ENCODE measurements at places on chromosomes 11 and 22. TPM values are rescaled to one million over a fixed set of nuclear protein-coding genes. Genes with fewer than 3 reads are reported as not detected.
A peak's percentile ranks its signal among the peaks of the same experiment; 100 is the strongest.

Gene PARVG
- 10.2 TPM for total RNA-seq

Gene TMPRSS6
- 0.88 TPM for total RNA-seq

Gene DRICH1
- total RNA-seq = 1.3 TPM

Gene TBC1D10A
- 32.4 TPM for total RNA-seq

- no peak for DNase-seq
Measured at GRCh38 chr11:2791139-2791520, 91.3 kb upstream of the KCNQ1OT1 start.

DNA sequence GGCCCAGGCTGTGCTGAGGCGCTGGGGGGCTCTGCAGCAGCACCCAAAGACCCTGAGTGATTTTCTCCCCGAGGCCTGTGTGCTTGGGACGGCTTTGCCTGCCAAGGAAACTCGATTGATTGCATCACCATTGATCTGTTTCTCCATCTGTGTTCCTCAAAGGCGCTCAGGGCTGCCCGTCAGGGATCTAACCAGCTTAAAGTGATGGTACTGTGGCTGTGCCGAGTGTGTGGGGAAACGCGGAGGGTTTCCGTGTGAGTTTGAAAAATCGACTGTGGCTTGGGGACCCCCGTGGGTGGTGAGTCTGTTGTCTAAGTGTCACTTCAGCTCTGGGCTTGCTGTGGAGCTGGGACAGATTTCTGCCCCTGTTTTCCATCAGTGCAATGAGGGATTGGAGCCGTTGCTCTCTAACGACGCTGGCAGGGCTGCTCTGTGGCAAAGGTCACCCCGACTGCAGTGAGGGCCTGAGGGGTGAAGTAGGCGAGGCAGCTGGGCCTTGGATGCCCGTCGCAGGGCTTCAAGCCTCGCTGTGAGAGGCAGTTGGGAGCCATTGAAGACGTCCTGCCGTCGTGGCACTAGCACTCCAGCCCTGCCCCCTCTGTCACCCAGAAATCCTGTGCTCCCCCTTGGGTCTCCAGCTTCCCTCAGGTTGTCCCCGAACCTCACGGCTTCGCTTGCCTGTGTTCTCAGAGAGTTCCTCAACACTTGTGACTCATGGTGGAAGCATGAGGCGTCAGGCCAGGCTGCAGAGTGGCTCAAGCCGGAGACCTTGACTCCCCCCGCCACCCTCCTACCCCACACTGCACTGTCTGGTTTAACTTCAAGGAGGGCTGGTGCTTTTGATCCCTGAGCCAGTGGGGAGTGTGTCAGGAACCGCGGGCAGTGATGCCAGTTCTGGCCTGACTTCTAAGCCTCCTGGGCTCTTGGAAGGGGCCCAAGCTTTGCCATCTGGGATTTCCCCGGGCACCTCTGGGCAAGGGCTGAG is 21.8 kb downstream of the CACNA1I start:
- DNase-seq = peak; percentile 65

DNA sequence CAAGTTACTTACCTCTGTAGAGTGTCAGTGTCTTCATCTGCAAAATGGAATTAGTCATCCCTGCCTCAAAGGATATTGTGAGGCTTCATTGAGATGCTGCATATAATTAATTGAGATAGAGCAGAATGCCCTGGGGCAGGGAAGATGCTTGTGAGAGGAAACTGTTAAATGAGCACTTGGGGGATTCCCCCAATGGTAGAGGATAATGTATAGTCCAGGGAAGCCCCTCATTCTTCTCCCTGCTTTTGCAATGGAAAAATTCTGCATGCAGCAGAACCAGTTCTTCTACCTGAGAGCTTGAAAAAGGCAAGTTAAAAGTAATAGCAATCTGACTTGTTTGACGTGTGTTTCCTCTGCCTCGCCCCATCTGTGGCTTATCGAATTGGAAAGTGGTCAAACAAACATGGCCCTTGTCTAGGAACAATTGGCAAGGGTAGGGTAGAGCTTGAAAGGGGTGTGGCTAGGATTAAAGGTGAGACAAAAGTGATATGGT is 90.9 kb downstream of the NAV2 start:
- no peak for DNase-seq

GRCh38 chr11:64076758-64077157 is 41.0 kb downstream of the FLRT1 start:
- DNase-seq = no peak

DNA sequence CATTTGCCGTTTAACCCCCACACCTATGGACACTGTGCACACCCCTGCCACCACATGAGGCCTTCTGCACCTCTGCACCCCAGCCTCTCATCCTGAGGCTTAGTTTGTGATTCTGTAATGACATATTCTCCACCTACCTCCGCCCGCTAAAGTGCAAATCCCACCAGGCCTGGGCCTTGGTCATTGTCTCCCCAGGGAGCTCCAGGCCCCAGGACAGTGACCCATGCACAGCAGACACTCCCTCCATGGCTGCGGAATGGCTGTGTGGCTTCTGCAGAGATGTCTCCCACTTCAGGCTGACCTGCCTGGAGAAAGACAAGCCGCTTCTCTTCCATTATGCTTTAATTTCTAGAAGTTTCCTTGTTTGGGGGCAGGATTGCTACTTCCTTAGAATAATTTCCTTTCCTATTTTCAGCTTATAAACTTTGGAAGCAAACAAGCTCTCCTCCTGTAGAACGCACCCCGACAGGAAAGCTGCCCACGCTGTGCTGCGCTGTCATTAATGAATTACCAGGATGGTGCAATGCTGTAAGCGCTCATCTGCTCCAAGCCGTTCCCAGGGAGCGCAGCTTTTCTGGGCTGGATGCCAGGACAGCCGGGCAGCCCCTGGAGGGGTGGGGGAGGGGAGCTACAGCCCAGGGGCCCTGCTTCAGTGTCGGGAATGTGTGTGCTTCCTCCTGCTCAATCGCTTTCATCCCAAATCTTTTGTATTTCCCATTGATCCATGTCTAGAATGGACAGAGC is 618.0 kb downstream of the BRD1 start:
- peak; percentile 14 for DNase-seq

DNA sequence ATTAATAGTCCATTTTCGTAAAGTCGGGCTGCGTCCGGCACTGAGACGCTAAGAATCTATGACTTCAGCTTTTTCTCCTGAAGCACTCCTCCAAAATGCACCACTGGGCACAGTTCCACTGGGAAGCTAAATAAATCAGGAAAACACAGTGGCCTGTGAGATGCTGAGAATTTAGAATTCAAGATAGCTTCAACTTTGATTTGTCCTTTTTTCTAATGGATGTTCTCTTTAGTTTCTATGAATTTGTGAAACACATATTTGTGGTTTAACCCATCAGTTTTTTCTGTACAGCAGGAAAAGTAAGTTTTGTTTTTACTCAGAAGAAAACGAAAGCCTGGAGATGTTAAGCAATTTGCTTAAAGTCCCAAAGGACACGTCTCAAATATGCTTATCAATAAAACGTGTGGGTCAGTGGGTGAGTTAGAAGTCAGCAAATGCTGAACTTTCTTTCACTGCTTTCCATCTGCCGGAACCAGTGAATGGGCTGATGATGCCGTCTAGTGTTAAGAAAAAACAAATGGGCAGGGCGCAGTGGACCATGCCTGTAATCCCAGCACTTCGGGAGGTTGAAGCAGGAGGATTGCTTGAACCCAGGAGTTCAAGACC is 40.7 kb upstream of the CLMP start:
- DNase-seq = no peak

DNA sequence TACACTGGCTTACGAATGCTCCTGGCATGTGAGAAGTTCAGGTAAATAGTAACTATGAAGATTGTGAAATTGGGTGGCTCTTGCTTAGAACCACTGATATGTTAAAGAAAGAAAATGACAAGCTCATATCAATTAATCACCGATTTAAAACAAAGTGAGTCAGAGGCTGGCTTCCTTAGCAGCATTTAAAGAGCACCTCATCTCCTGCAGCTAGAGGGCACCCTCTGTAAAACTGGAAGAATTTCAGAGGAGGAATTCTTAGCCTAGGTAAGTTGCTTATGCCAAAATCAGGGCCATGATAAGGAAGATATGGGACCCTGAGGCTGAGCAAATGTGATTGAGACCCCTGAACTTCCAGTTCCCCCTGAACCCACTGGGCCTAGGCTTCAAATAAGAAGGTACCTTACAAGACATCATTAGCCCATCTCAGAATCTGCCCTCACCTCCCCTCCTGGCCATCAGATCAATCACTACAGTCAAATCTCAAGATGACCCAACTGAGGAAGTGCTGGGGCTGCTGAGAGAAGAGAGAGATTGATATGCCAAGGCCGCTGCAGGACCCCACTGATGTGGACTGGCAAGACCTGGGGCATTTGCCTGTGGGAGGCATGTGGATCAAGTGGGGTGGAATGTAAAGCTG is 8.6 kb upstream of the CD3E start:
- DNase-seq = no peak

DNA sequence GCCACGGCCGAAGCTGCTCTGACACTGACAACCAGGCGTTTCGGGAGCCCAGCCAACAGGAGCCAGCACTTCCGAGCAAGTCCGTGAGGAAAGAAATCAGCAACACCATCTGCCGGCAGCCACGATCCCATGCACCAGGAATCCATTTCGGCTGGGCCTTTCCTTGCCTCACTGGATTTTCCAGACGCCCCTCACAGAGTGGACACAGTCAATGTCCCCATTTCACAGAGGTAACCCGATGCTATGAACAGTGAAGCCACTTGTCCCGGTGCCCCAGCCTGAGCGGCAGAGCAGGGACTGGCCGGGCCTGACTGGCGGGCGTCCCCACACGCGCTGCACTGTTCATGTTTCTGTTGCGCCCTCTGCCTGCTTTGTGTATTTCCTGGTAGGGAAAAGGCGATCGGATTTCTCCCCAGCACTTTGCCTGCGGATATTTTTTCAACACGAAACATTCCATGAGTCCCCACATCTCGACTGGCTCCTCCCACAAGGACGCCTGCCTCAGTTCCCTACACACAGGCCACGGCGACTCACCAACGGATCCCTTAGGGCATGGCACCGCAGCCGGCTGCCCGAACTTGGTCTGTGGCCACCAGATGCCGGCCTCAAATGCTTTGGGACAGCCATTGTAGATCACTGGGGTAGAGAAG is 55.3 kb downstream of the TRMU start:
- peak; percentile 81 for DNase-seq

DNA sequence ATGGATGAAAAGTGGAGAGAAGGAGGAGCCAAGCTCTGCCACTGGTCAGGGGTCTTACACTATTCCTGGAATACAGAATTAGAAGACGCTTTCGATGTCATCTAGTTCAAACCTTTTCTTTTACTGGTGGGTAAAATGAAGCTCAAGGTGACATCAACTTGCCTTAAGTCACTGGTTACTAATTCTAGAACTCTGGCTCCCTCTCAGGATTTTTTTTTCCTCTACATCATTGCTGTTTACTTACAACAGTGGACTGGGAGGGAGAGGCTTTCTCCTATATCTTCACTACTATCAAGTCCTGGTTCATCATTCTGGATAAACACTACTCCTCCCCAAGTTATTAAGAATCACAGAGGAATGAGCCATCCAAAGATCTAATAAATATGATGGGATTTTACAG is 82.9 kb downstream of the ETS1 start:
- DNase-seq = no peak

GRCh38 chr11:66636411-66636810 is 2.1 kb upstream of the RBM4 start:
- no peak for DNase-seq

- DNase-seq = no peak
Measured at GRCh38 chr11:86035164-86035563, 33.7 kb downstream of the PICALM start.

DNA sequence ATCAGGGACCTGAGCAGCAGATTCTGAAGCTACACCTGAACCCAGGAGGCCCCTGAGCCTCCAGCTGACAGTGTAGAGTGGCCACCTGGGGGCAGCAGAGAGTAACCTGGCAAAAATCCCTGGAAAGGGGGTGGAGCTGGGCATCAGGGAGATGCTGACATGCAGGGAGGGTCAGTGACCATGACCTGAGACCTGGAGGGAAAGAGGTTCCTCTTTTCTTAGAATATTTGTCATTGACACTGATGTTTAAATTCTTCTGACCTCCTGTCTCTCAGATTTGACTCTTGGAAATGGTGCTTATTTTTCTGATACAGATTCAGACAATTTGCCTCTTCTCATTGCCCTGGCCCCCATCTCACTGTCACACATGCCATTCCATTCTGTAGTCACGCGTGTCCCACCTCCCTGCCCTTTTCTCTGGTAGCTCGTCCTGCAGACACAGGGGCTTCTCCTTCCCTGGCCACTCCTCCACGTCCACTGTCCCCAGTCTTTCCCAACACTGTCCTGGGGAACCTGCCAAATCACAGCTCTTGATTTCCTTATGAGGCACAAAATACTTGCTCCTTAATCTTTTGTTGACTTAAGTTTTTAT is 117.2 kb upstream of the IGLL5 start:
- no peak for DNase-seq

GRCh38 chr22:19341500-19341899 is 50.0 kb upstream of the CLTCL1 start:
- no peak for DNase-seq

DNA sequence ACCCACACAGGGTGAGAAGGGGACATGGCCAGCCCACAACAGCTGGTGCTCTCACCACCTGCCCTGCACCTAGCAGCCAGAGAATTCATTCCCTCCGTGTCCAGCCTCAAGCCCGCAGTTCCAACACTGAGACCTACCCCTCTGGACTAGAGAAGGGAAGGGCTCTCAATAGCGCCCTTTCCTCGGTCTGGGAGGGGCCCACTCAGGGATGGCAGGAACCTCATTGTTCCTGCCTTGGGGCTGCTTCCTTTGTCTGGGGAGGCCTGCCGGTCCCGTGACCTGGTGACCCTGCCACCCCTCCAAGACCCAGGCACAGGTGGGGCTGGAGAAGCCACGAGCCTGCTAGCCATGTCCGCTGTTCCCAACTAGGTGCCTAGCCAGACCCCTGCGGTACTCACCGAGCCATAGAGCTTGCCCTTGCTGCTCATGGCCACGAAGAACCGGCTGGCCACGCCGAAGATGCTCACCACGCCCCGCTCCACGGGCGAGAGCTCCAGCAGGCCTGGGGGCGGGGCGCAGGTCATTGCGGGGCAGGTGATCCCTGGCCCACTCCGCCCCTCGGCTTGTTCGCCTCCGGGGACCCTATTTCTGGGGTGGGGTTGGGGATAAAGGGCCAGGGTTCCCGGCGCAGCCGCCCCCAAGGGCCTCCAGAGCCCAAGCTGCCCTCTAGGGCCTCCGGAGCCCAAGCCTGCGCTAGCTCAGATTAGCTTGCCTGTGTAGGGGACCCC is 1.4 kb downstream of the FGF4 start:
- DNase-seq = no peak

DNA sequence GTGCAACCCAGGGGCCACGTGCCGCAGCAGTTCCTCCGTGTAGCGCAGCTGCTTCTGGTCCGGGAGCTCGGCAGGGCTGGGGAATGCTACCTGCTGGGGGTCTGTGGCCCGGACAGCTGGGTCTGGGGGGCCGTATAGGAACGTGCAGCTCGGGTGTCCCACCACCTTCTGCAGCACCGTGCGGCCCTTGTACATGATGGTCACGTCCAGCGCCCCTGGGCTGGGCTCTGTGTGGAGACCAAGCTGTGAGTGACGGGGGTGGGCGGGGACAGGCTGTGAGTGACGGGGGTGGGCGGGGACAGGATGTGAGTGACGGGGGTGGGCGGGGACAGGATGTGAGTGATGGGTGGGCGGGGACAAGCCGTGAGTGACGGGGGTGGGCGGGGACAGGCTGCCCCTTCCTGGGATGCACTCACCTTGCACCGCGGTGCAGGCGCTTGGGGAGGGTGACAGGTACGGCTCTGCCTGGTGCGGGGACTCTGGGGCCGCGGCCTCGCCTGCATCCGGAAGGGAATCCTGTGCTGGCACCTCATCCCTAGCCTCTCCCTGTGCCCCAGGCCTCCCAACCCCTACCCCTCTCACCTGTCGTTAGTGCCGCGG is 2.3 kb downstream of the IRF7 start:
- DNase-seq = peak; percentile 43
